ENCODE measurements at places on chromosomes 4 and X.
A peak's percentile ranks its signal among the peaks of the same experiment; 100 is the strongest.

DNA sequence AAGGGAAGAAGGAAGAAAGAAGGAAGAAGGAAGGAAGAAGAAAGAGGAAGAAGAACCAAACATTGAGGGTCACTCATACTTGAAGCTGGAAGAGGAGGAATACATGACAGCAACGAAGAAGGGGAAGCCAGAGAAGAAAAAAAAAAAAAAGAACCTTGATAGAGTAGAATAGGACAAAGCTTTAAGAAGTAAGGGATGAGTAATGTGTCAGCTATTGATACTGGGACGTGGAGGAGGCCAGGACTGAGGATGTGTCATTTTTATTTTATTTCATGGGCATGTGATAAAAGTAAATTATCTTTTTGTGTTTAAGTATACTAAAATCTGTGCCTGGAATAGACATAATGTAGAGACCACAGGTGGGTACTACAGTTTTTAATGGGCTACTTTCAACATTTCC lies 6.4 kb downstream of the EDA2R start:
- peak; percentile 34 for DNase-seq

GRCh38 chr4:149120331-149121022 lies 678.3 kb upstream of the NR3C2 start:
- DNase-seq, result peak; percentile 32

GRCh38 chrX:41655631-41656030 lies 33.1 kb upstream of the GPR34 start:
- DNase-seq, result no peak

DNA sequence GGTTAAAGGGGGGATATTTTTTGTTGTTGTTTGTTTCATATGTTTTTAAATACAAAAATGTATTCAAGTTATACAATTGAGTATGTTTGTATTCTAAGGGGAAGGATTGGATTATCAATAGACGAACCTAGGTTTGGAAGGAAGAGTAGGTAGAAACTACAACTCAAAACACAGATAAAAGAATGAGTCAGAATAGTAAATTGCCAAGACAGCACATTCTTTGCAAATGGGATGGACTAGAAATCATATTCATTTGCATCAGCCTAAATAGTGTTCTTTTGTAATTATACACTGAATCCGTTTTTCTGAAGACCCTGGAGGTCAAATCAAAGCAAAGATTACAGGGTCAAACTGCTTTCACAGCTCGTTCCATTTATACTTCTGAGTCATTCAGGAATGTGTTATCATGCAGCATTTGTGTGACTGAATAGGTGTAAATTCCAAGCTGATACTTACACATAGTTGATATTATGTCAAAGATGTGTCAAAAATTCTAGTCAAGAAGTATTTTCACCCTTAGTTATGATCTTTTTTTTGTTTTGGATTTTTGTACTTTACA lies 273.3 kb upstream of the FAT4 start:
- DNase-seq, result no peak

DNA sequence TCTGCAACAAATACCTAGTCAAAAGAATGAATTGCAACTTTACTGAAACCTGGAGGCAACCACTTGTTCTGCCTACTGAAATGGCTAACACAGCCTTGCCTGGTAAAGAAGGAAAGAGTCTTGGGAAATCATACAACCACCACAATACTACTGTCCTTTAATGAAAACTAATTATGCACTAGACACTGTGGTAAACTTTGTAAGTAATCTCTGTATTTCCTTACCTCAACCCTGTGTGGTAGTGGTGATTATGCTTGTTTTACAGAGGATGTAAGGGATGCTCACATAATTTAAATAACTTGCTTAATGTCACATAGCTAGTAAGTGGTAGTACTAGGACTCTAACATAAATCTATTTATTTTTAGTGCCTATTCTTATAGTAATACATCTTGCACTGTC lies 44.7 kb downstream of the TMEM156 start:
- no peak for DNase-seq

DNA sequence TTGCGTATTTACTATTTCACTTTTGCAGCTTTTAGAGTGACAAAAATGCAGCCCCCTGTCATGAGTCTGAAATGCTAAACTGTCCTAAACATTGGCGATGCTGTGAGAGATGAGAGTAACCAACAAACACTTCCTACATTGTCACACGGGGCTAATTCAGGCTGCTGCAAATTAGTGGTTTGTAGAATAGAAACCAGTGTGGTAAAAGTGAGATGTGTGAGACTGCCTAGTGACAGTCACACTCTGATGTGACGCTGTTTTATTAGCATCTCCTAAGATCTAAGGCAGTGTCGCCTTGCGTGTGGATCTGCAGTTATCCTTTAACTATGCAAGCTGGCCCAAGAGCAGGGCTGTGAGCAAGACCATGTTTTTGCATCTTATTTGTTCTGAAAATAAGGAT lies 800.2 kb upstream of the TENM3 start:
- DNase-seq, result no peak

GRCh38 chr4:142365391-142365790 lies 480.7 kb downstream of the INPP4B start:
- peak; percentile 33 for DNase-seq

DNA sequence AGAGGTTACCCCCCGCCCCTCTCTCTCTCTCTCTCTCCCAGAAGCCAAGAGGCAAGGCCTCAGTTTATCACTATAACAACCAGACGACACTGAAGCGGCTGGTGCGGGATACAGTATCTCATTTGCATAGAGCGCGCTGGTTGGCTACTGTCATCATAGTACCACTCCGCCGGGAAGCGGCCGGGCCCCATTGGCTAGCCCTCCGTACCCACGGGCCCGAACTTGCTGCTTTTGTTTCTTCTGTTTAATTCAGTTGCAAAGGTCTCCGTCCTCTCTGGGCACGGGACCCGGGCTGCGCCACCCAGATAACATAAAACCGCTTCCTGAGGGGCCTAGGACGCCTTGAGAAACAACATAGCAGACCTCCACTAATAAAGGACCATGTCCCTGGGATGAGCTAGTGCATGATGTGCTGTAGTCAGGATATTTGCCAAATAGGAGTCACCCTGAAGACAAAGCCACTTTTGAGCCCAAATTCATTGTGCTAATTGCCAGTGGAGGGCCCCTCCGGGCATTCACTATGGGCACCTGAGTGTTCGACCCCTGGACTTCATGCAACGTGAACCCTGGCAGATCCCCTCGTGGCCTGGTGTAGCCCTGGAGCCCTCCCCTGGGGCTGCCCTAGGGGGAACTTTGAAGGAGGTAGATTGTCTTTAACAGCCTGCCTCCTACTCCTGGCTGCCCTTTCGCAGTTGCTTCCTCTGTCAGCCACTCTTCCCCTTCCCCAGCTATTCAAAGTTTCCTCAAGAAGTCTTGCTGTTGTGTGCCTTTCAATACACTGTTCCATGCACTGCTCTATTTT lies at the start of gene PCYT1B:
TSS of gene PCYT1B (minus strand) at position 91 of the 802 bp plus-strand sequence. CDS start 242 bp downstream, outside the sequence.
- DNase-seq, result peak; percentile 60

GRCh38 chrX:46326161-46326560 lies 219.1 kb downstream of the ZNF674 start:
- DNase-seq, result peak; percentile 38

- DNase-seq, result no peak
Measured at GRCh38 chr4:3190549-3190948, 58.4 kb upstream of the MSANTD1 start.

Measured in fibroblast of villous mesenchyme (primary cell).